PC-3 (cell line): ENCODE measurements at places on chromosomes 7 and 10. TPM values are rescaled to one million over a fixed set of nuclear protein-coding genes. Genes with fewer than 3 reads are reported as not detected.

Gene POLR2J
- total RNA-seq: 71.6 and 101 TPM in 2 replicates

Gene MYL10
- total RNA-seq: 0.69 TPM in 1 of 2 replicates, not detected in the other

- peak; percentile 37 for DNase-seq
Measured at GRCh38 chr7:80047856-80048459, 86.7 kb upstream of the GNAI1 start.

- no peak for DNase-seq
Measured at GRCh38 chr7:158443014-158443687, 144.5 kb downstream of the PTPRN2 start.

- DNase-seq: no peak
Measured at GRCh38 chr10:34195364-34196057, 619.6 kb downstream of the PARD3 start.

DNA sequence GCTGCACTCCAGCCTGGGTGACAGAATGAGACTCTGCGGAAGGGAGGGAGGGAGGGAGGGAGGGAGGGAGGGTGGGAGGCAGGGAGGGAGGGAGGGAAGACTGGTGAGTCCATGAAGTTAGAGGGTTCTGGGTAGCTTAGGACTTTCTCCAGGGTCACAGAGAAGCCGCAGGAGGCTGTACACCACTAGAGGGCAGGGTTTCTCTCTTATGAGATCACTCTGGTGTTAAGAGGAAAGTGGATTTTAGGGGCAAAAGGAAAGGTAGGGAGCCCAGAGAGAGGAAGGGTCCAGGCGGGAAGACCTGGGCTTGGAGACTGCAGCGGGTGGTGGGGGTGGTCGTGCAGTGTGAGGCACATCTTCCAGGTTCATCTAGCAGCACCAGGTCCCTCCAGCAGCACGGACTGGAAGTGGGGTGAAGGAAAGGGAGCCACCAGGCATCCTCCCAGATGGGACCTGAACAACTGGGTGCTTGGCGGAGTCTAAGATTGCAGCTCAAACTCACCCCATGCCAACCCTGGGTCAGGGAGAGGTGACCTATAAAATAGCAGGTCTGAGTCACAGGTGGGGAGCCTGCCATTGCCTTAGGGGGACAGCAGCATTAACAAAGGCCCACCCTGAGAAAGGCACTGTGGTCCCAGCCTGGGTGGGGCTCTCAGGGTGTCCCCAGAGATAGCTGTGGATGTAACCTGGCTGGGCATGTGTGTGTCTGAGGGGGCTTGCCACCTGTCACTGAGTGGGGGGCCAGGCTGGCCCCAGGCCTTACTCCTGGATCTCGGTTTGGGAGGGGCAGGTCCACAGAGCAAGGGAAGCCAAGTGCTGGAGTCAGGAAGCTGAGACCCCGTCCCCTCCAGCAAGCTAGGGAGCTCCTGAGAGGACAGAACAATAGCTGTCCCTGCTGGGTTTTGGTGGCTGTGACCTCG, 48.5 kb upstream of the SLC29A3 start:
- DNase-seq: peak; percentile 69

DNA sequence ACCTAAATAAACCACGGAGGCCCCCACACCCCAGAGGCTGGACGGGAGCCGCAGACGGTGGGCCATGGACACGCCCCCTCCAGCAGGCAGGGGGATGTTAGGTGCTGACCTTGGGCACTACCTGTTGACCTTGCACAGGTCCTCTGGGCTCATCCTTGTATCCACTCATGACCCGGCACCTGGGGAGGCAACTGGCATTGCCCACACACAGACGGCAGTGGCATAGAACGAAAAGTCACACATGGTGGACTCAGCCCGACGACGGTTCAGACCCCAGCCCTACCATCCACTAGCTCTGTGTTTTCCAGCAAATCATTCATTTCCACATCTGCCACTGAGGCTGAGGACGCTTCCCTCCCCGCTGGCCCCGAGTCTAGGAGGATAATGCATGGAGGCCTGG, 247.7 kb upstream of the PPP2R2D start:
- DNase-seq: no peak

DNA sequence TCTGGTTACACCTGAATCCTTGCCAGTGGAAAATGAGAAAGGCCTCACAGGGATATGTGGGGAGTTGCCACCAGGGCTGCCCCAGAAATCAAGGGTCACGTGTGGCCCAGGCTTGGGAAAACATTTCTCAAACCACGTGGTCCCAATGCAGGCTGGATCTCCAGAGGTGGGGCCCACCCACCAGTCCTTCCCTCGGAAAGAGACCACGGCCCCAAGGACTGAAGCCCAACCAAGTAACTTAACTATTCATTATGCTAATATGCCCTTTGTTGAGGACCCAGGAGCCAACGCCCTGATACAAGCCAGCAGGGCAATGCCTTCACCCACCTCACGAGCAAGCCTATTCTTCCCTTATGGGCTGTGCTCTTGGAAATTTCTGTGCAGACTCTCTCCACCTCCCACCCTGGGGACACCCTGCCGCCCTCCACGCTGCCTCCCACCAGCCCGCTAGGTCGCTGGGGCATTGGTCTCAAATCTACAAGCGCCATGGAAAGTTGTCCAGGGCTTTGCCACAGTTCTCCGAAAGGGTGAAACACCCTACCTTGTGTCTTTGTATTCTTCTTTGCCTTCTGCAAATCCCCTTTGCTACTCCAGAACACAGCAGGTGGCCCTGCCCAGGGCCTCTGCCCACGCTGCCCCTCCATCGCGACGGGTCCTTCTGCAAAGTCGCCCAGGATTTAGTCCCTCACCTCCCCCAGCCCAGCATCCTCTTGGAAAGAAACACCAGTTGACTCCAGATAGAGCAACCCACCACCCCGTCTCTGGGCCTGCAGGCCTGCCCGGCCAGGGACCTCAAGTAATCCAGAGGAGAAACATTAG, 8.8 kb downstream of the TNS3 start:
- DNase-seq: no peak

GRCh38 chr7:156000601-156001396, 188.5 kb upstream of the SHH start:
- DNase-seq: peak; percentile 28

DNA sequence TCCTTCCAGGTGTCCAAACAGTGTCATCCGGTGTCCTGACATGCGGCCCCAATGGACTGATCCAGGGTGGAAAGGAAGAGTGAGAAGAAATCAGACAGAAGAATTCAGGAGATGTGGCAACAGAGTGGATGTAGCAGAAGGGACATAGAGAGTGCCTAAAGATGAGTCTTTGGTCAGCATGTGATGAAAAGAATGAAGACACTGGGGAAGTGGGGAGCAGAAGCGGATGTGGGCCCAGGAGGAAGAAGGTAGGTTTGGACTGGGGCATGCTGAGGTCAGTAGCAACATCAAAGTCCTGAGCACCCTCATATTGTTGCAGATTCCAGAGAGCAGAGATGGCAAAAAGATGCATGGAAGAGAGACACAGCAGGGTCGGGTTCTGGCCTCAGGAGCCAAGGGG, 71.8 kb upstream of the STEAP1B start:
- DNase-seq: no peak
